ENCODE measurements at places on chromosomes 16 and 17.

DNA sequence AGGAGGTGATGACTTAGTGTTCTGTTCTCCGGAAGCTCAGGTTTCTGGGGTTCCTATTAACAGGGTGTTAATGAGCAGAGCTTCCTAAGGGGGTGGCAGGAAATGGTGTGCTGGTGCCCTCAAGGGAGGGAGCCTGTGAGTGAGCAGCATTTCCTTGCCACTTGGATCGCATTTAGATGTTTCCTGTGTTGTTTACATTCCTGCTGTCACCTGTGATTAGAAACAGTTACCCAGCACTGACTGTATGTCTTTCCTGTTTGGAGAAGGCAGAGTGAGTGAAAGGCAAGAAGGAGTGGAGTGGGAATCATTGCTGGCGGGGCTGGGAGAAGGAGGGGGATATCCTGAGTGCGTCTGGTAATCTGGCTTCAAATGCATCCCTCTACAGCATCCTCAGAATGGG, 214.6 kb downstream of the CCDC182 start:
- DNase-seq, result no peak

- DNase-seq, result no peak
Observed at GRCh38 chr17:56119936-56120335, 33.3 kb upstream of the ANKFN1 start.

- DNase-seq, result no peak
Observed at GRCh38 chr17:47685556-47686275, 8.2 kb upstream of the TBKBP1 start.

DNA sequence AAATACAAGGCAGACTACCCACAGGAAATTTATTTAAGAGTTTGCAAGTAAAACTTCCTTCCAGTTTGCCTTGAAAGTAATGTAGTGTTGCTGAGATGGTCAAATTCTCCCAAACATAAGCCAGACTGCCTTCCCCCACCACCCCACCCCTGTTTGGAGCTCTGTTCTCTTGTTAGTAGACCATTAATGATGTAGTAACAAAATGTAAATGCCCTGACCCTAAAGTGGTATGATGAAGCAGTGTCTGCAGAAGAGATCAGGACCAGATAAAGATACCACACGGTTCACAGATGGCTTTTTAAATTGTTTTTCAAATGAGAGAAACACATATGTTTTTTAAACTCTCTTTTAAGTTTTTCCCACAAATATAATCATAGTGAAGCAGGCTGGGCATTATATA, 136.4 kb upstream of the TMEM97 start:
- no peak for DNase-seq

DNA sequence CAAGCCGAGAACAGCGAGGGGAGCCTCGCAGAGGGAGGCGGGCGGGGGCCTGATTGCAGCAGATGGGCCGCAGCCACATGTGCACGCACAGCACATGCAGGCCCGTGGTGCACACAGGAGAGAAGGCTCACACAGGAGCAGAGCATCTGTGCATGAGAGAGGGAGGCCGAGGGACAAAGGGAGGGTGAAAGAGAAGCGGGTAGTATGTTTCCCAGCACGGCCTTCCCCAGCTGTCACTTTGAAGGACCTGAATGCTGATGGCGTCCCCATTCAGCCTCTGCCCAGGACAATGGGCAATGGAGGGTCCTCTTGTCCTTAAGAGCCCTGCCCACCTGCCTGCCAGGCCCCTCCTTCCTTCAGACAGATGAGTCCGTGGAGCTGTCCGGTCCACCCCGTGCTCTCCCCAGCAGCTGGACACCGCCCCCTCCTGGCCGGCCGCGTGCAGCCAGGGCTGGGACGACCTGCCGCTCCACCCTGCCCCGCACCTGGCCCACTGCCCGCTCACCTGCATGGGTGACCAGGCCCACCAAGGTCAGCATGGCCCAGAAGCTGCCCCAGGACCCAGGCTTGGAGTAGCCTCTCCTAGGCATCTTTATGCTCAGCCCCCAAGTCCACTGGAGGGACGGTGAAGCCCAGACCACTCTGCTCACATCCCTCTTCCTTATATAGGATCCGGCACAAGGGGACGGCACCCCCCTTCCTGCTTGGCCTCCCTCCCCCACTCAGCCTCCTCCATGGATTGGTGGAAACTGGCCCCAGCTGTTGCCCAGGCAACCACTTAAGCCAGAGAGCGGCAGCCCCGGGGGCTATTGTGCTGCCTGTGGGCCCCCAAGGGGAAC, at the start of gene BTBD17:
Gene BTBD17 (minus strand): TSS at position 639 of the 839 bp plus-strand sequence. CDS start 49 bp downstream, at position 590.
- no peak for DNase-seq

GRCh38 chr17:35660902-35661301, 70.5 kb upstream of the RASL10B start:
- DNase-seq, result no peak

DNA sequence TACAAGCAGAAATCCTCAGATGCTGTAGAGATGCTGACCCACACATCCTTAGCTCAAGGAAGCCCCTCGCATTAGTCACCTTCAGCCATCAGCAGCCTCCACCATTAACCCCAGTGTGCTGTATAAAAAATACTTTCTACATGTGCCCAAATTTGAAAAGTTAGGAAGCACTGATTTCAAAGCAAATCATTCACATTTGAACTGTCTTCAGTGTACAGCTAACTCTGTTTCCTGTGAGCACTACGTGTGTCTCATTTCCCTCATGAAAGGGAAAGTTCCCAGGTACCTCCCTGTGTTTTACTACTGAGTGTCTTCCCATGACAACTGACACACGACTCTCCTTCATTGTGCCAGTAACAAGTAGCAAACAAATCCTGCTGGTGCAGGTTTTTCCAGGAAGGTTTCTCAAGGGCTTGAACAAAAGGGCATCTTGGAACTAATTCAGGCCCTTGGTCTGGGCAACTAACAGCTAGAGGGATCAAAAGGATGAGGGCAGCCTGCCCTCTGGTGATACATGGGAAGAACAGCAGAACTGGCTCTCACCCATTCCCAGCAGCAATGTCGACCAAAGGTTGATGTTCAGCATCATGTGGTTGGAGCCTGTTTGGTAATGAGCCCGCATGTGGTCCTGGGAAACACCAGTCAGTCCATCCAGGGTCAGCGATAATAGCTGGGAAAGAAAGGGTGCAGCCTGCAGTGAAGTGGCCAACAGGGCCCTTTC, 4.0 kb downstream of the SLC35B1 start:
- no peak for DNase-seq

DNA sequence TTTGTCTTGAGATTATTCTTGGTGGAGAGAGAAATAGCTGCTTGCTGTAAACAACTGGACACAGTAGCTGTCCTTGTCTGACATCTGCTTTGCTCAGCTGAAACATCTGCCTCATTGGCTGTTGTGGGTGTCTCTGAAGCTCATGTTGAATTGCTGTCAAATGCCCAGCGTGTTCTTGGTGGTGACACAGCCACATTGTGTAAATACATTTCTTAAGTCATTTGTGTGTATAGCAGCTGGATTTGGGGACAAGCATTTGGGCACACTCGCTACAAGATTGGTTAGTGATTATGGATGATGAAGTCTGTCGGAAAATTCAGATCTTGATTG, 5.3 kb downstream of the FAM234A start:
- no peak for DNase-seq

- no peak for DNase-seq
Observed at GRCh38 chr17:29664743-29665480, 42.2 kb upstream of the CORO6 start.
